ENCODE measurements at places on chromosomes 2 and 18.
A peak's percentile ranks its signal among the peaks of the same experiment; 100 is the strongest.

DNA sequence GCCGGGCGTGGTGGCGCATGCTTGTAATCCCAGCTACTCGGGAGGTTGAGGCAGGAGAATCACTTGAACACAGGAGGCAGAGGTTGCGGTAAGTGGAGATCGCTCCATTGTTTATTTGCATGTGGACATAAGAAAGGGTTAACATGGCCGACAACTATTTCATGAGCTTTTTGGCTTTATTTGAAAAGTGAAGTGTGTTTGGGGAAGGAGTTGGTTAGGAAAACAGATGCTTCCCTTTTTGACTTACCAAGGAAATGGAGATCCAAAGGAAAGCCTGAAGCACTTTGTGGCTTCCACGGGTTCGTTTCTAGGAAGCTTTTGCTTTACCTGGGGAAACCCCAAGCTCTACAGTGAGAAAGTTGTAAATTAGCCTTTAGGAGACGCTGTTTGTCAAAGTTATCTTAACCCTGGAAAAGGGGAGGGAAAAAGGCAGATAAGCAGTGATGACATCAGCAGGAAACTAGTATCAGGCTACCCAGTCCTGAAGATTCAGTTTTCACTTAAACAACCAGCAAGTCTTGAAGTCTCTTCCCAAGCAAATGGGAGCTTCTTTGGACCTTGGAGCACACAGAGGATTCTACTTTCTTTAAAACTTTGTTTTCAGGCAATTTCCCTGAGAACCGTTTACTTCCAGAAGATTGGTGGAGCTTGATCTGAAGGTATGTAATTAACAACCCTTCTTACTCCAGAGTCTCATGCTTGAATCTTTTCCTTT, at the start of gene CASP10:
TSS of gene CASP10 (plus strand) at position 492 of the 715 bp plus-strand sequence. CDS start 2,637 bp downstream, outside the sequence.
- DNase-seq, result peak; percentile 69

- no peak for DNase-seq
These were observed 25.9 kb downstream of the IL37 start for GRCh38 chr2:112936927-112937232.

GRCh38 chr2:182367401-182367800, 59.4 kb downstream of the PDE1A start:
- DNase-seq, result no peak

GRCh38 chr2:117853873-117854272, 39.4 kb downstream of the DDX18 start:
- DNase-seq, result no peak

DNA sequence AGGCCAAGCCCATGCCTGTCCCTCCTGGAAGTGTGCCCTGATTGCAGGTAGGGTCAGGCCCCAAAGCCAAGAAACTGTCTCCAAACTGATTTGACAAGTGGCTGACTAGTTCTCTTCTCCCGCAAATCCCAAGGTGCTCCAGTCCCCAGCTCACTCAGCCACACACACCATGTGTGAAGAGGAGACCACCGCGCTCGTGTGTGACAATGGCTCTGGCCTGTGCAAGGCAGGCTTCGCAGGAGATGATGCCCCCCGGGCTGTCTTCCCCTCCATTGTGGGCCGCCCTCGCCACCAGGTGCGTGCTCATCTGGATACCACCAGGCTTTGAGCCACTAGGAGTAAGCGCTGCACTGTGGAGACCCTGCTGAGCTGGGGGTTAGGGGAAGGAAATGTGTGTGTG, 8.3 kb downstream of the ACTG2 start:
- DNase-seq, result no peak

DNA sequence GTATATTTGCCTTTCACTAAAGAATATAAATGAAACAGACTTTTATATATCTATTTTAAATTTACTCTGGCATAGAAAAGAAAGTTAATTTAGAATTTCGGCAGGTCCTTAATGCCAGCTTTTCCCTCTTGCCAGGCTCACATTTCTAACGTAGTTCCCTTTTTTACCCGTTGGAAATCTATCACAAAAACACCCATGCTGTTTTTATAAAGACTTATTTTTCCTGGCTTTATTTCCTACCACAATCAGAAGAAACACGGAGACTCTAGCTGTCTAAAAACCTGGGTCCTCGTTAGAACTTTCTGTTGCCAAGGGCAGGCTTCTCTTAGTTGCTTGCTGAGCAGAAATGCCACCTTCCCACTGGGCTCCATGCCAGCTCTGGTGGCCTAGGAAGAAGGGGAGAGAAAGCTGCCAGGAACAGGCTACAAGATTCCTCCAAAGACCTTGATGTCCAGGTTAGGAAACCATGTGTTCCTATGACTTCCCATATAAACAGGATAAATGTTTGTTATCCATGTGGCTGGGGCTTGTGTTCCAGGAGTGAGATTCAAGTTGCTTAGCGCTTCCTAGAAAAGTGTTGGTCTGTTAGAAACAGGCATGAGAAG, 17.8 kb upstream of the TMEM18 start:
- DNase-seq, result no peak

DNA sequence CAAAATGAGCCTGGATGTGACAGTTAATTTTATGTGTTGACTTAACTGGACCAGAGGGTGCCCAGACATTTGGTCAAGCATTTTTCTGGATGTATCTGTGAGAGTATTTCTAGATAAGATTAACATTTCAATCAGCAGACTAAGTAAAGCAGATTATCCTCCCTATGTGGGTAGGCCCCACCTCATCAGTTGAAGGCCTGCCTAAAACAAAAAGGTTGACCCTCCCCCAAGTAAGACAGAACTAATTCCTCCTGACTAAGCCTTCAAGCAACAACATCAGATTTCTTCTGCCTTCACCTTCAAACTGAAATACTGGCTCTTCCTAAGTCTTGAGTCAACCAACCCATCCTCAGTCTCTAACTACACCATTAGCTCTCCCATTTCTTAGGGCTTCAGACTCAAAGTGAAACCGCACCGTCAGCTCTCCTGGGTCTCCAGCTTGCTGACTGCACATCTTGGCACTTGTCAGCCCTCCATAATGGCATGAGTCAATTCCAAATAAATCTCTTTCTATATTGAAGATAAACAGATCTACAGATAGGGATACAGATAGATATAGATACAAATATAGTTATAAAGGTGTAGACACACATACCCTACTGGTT, 47.9 kb downstream of the MEMO1 start:
- peak; percentile 90 for DNase-seq

DNA sequence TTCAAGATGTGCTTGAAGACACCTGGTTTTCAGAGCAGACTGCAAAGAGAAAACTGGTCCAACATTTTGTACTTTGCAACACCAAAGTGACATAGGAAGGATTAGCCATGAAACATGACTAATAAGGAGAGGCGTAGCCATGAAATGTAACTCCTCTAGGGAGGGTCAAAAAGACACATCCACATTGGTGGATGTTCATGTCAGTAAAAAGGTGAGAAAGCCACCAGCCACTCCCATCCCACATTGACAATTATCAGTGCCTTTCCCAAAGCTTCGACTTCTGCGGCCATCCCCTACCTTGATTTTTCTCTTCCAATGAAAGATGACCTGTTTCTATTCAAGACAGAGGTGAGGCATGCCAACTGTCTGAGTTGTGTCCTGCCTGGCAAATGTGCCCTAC, 223.2 kb downstream of the ALK start:
- DNase-seq, result no peak

DNA sequence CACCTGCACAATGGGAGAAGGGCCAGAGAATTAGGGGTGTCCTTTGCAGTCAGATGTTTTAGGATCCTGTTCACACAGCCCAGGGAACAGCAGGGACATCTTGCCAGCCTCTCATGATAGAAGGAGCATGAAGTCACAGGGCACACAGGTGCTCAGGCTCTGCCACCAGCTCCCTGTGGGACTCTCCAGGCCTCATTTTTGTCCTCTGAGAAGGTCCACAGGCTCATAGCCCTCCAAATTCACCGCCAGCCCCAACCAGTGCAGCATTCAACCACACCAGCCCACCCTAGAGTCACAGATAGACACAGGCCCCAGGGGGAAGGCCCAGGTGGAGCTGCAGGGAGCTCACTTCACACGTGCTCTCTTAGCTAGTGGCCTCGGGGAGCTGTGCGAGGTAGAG, 391.7 kb downstream of the TNS1 start:
- no peak for DNase-seq

- DNase-seq, result no peak
These were observed 31.8 kb upstream of the IMP4 start for GRCh38 chr2:130310881-130311280.

- no peak for DNase-seq
These were observed 267.5 kb downstream of the TGIF1 start for GRCh38 chr18:3717376-3718025.

DNA sequence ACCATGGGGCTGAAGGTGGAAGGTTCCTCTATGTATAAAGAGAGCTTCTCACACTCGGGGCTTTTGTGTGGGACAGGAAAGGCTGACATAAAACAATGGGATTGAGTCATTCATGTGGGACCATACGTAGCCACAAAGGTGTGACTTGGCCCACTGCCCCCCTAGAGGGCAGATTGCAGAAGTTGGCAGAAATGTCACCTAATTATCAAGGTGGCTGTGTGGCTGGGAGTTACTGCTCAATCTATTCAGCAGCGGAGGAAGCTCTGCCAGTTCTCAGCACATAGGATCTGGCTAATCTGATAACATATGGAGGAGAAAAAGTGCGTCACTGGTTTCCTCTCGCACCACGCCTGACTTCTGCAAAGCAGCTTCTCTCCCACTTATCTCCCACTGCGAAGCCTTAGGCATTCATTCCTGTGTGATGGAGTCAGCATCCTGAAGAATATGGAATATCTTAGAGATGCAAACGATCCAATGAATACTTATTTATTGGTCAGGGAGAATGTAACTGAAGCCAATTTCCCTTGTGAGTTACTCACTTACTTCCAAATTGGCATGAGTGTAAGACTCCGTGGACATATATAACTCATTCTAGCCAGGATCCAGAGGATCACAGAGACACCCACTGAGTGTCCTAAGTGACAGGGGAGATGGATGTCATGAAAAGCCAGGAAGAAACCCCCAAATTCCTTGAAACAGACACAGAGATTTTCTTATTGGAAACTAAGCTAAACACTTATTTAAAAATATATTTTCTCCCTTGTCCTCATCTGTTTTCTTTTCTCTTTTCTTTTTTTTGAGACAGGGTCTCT, 344.8 kb downstream of the TGIF1 start:
- DNase-seq, result peak; percentile 2

DNA sequence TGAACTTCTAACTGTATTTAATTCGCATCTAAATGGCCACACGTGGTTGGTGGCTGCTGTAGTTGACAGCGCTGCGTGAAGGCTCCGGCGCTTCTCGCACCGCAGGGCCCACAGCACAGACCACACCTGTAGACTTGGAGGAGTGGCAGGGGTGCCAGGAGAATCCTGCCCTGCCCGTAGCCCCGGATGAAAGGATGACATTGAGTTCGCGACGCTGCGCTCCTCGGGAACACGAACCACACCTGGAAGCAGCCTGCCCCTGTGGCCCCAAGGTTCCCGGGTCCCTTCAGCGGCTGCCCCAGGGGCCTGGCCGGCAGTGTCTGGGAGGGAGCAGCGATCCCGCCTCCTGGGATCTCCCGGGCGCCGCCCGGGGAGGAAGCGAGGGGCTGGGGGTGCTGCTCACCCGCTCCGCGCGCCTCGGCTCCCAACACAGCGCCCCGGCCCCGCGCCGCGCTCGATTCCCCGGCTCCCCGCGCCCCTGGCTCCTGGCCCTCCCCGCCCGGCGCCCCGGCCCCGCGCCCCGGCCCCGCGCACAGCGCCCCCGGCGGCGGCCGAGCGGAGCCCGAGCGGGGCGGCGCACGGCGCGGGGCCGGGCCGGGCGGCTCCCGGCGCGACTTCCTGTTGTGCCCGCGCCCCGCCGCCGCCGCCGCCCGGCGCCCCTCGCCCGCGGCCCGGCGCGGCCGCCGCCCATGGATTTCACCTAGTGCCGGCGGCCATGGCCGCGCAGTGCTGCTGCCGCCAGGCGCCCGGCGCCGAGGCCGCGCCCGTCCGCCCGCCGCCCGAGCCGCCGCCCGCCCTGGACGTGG, at the start of gene RNPEPL1:
TSS of gene RNPEPL1 (plus strand) at position 613 of the 806 bp plus-strand sequence. CDS start at position 716, 103 bp downstream.
- DNase-seq, result peak; percentile 56

DNA sequence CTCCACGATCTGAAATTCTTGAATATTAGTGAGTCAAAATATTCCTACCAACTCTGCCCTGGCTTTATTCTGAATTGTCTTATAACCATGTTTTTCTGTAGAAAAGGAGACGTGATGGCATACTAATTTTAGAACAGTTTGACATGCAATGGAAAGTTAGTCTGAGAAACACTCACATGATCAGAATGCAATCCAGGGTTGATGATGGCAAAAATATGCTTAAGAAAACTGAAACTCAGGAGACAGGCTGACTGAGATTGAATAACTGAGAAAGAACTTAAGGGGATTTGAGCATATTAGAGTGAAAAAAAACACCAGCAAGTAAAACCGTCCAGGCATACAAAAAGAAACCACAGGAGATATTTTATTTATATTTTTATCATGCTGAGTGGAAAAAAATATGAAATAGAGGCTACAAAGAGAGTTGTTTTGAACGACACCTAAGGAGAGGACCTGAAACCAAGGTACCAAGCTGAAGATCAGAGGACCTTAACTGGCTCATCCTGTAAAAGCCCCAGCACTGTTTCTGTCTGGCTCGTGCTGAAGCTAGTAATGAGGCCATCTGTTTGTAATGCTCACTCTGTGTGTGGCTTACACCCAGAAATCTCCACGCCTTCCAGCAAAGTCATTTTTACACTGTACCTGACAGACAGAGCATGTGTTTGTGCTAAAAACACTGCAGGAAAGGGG, 437.2 kb upstream of the PKDCC start:
- DNase-seq, result no peak

DNA sequence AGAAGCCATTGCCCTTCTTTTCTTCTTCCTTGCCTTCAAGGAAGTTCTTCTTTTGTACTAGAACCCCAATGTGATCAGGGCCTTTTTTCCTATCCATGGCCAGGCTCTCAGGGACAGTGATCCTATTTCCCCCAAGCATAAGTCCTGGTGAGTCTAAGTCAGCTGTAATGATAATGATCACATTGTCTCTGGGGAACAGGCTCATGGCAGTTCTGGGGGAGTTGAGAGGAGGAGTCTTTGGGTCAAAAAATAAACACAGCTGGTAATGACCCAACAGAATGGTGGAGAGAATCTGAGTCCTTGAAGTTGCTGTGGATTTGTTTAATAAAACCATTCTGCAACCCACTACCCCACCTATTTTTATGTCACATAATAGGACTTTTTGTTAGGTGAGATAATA, 96.6 kb downstream of the SOCS6 start:
- DNase-seq, result no peak

DNA sequence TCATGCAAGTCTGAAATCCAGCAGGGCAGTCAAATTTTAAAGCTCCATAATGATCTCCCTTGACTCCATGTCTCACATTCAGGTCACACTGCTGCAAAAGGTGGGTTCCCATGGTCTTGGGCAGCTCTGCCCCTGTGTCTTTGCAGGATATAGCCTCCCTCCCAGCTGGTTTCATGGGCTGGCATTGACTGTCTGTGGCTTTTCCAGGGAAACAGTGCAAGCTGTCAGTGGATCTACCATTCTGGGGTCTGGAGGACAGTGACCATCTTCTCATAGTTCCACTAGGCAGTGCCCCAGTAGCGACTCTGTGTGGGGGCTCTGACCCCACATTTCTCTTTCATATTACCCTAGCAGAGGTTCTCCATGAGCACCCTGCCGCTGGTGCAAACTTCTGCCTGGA, 220.6 kb upstream of the COPS8 start:
- DNase-seq, result no peak

DNA sequence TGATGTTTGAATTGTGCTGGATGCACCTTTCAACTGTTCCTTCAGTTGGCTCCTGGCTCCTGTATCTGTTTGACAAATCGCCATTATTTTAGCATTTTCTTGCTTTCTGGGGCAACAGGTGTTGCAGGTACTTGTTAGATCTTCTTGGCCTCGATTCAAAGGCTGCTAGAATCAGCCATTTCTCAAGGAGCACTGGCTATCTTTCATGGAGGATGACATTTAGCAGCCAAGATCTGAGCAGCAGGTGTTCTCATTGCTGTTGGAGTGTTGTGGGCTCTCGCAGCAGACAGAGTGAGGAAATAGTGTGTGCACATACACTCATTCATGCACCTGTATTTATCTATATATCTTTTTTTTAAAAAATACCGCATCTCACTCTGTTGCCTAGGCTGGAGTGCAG, 52.2 kb downstream of the INPP5D start:
- DNase-seq, result no peak
